ENCODE measurements at places on chromosomes 1 and 21.

DNA sequence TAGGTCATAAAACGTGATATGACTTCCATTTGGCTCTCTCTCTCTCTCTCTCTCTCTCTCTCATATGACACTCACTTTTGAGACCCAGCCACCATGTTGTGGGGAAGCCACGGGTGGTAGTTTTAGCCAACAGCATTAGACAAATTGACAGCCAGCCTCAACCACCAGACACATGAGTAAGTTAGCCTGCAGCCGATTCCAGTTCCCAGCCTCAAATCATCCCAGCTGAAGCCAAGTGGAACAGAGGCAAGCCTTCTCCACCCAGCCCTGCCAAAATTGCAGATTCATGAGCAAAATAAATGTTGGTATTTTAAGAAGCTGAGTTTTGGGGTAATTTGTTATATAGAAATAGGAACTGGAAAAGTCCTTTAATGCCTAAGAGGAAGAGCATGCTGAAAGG is 98.0 kb upstream of the DNAH14 start:
- DNase-seq, result no peak
- H3K4me1 ChIP-seq, result no peaks in the 10 kb centered on the region
- H3K27me3 ChIP-seq, result no peaks in the 10 kb centered on the region
- H3K27ac ChIP-seq, result no peak overlapping the region
- no peaks in the 10 kb centered on the region for H3K36me3 ChIP-seq

DNA sequence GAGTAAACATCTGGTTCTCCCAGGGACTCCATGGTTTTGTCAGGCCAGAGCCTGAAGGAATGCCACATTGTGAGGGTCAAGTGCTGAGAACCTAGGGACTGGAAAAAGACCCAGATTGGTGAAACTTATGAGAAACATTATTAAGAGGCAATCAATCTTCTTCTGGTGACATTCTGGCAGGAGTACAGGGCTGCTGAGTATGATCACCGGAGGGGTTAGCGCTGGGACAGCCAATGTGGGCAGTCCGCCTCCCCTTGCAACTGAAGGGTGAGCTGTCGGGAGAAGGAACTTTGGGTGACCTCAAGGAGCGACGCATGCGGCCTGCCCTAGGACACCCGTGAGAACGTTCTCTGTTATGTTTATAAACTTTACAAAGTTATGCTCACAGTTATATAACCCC is 429.0 kb downstream of the LMO4 start:
- DNase-seq, result no peak
- H3K27ac ChIP-seq, result no peak overlapping the region
- H3K4me3 ChIP-seq, result no peak overlapping the region
- no peaks in the 10 kb centered on the region for H3K27me3 ChIP-seq
- no peaks in the 10 kb centered on the region for H3K36me3 ChIP-seq

- DNase-seq, result no peak
- no peak overlapping the region for H3K4me3 ChIP-seq
- H3K36me3 ChIP-seq, result no peaks in the 10 kb centered on the region
- no peak overlapping the region for H3K27ac ChIP-seq
- no peaks in the 10 kb centered on the region for H3K4me1 ChIP-seq
- H3K27me3 ChIP-seq, result no peaks in the 10 kb centered on the region
Observed at GRCh38 chr1:94666797-94667196, 125.2 kb upstream of the F3 start.

DNA sequence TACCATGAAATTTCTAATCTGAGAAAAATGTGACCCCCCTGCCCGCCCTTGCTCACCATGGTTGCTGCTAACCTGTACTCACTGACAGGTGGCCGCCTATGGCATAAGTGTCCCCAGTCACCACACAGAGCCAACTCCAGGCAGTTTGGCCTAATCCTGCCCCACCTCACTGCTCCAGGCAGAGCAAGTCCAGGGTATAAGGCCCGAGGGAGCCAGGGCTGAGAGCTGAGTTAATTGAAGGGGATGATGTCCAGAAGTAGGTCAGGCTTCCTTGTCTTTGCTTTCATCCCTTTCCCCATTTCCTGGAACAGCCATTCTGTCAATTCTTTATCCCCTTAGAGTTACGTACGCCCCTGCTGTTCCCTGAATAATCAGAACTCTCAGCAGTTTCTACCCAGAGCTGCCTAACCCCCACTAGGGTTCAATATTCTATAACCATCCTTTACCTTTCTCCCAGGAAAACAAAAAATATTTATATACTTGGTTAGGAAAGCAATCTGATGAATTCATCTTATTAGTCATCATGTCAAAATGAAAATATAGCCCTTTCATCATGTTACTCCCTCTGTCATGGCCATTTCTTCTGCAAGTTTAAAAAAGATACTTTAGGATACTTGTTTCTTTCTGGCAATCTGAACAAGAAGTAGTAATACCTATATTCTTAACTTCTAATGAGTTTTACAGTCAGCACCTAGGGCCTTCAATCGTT is 29.4 kb upstream of the CD101 start:
- H3K27me3 ChIP-seq, result no peaks in the 10 kb centered on the region
- no peak for DNase-seq
- H3K36me3 ChIP-seq, result no peaks in the 10 kb centered on the region
- H3K4me1 ChIP-seq, result no peaks in the 10 kb centered on the region

DNA sequence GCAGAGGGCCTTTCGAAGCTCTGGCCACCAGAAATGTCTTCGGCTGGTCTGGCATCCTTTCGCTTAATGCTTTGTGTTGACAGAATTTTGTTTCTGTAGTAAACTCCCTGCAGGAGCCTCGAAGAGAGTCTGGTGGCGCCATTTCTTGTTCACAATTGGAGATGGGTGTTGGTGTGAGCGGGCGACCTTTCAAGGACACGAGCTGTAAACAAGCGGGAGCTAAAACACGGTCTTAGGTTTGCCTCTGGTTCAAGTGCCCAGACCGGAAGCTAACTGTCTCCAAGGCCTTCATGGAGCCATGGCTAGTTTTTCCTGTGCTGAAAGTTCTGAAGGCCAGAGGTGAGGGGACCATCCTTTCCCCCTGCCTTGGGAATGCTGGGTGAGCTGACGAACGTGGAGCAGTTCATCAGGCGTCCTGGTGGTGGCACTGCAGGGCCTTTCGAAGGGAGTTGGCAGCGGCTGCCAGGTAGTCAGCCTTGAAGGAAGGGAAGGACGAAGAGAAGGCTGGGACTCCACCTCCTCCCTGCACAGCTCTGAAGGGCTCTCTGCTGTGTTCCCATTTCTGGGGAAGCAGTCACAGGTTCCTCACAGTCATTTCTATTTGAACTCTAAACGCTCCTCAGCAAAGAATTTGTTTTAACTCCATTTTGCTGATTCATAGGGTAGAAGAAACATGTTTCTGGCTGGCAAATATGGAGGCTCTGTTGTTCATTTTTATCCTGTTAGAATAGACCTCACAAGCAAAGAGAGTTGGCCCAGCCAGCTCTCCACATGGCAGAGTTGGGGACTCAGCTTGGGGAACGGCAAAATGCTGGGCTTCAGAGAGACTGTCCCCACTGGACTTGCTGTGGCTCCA is 35.2 kb downstream of the URB2 start:
- peaks cover 4% of the 10 kb centered on the region for H3K36me3 ChIP-seq
- H3K4me3 ChIP-seq, result no peak overlapping the region
- H3K27me3 ChIP-seq, result no peaks in the 10 kb centered on the region
- H3K27ac ChIP-seq, result no peak overlapping the region
- peaks cover 26% of the 10 kb centered on the region for H3K4me1 ChIP-seq

GRCh38 chr1:15691434-15692032 is 7.4 kb downstream of the PLEKHM2 start:
- H3K4me1 ChIP-seq, result peaks cover under 1% of the 10 kb centered on the region
- H3K27ac ChIP-seq, result no peak overlapping the region
- H3K36me3 ChIP-seq, result peaks cover 4% of the 10 kb centered on the region
- H3K27me3 ChIP-seq, result no peaks in the 10 kb centered on the region

- H3K4me1 ChIP-seq, result no peaks in the 10 kb centered on the region
- no peak overlapping the region for H3K27ac ChIP-seq
- peaks cover 4% of the 10 kb centered on the region for H3K36me3 ChIP-seq
- no peak overlapping the region for H3K4me3 ChIP-seq
- H3K27me3 ChIP-seq, result no peaks in the 10 kb centered on the region
- DNase-seq, result no peak
Observed at GRCh38 chr1:150798525-150798924, 9.5 kb downstream of the CTSK start.

DNA sequence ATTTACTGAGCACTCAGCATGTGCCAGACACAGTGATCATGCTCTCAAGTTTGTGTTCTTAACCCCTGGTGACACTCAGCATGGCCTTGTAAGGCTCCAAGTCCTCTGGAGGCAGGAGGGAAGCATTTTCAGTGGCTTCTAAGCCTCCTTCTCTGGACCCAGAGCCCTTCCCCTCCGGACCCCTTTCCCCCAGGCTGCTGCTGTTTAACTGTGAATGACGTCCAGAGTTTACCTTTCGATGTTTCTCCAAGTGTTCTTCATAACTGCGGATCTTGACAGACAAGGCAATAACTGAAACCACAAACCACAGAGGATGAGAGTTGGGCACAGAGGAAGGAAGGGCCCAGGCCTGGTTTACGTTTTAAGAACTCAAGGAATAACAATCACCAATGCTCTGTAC is 6.5 kb downstream of the MRPS15 start:
- DNase-seq, result peak; percentile 69
- H3K4me3 ChIP-seq, result no peak overlapping the region
- no peak overlapping the region for H3K27ac ChIP-seq
- H3K27me3 ChIP-seq, result no peaks in the 10 kb centered on the region
- peaks cover 59% of the 10 kb centered on the region for H3K36me3 ChIP-seq

- H3K4me1 ChIP-seq, result no peaks in the 10 kb centered on the region
- no peaks in the 10 kb centered on the region for H3K36me3 ChIP-seq
- no peak for DNase-seq
Observed at GRCh38 chr1:78836726-78837125, 169.8 kb downstream of the ADGRL4 start.

GRCh38 chr1:237093691-237094090 is 51.7 kb downstream of the RYR2 start:
- no peaks in the 10 kb centered on the region for H3K36me3 ChIP-seq
- no peaks in the 10 kb centered on the region for H3K27me3 ChIP-seq
- H3K27ac ChIP-seq, result no peak overlapping the region
- no peak overlapping the region for H3K4me3 ChIP-seq
- H3K4me1 ChIP-seq, result no peaks in the 10 kb centered on the region
- DNase-seq, result no peak

DNA sequence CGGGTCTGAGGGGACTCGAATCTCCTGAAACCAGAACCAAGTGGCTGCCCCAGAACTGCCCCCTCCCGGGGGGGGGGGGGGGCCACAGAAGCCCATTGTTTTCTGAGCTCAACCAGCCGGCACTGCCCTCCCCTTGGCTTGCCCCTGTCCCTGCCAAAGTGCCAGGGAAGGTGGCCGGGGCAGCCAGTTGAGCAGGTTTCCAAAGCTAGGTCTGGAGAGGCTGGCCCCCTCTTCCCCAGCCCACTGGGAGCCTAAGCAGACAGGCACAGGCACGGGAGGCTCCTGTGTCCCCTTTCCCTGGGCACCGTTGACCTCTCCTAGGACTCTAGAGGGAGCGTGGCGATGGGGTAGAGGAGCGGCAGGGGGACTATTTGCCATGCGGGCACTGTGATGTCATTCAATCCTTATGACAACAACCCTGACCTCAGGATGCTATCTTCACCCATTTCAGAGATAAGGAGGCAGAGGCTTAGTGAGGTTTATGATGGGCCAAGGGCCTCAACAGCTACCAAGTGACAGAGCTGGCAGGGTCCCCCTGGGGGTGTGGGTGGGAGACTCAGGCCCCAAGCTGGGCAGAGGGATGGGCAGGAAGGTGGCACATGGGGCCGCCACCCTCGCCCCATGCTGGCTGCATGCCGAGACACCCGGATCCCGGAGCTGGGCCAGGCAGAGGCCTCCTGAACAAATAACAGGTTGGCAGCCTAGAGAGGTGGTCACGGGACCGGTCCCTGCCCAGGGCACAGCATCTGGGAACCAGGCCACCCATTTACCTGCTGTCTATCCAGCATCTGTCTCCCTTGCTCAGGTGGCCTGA is 35.0 kb downstream of the RAP1GAP start:
- DNase-seq, result no peak
- H3K27ac ChIP-seq, result no peak overlapping the region
- peaks cover 24% of the 10 kb centered on the region for H3K4me1 ChIP-seq
- no peak overlapping the region for H3K4me3 ChIP-seq
- H3K27me3 ChIP-seq, result peaks cover 10% of the 10 kb centered on the region
- H3K36me3 ChIP-seq, result no peaks in the 10 kb centered on the region

DNA sequence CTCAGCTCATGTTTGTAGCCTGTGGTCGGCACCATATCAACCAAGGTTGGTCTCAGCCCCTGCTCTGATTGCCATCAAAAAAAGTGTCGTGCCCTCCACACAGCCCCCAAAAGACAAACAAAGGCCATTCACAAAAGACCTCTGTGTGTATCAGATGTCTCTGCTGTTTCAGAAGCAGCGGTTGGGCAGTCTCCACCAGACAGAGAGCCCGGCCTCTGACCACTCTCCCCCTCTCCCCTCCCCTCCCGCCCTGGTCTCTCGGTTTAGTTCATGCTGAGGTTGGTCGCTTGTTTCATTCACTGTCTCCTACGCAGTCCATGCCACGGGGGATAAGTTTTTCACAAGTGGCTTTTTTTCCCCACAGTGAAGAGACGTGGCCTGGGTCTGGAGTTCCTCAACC is 27.1 kb downstream of the ACTA1 start:
- H3K27me3 ChIP-seq, result peaks cover 96% of the 10 kb centered on the region
- H3K27ac ChIP-seq, result no peak overlapping the region

DNA sequence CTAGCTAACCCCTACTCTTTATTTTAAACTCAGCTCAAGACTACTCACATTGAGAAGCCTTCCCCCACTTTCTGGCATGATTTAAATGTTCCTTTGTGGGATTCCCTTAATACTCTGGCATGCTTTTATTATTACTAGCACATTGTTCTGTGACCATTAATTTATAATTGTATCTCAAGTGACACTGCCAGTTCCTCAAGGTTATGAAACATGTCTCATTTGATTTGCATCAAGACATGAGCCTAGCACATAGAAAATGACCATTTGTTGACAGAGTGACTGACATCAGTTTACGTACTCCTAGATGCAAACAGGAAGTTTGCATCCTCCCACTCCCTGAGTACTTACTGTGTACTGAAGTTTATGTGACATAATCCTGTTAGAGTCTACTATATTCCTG is 15.2 kb downstream of the RGS4 start:
- H3K4me3 ChIP-seq, result no peak overlapping the region
- DNase-seq, result no peak
- H3K27me3 ChIP-seq, result no peaks in the 10 kb centered on the region

GRCh38 chr1:117669572-117669971 is 63.7 kb downstream of the TENT5C start:
- no peaks in the 10 kb centered on the region for H3K4me1 ChIP-seq
- H3K4me3 ChIP-seq, result no peak overlapping the region
- no peak for DNase-seq
- H3K27ac ChIP-seq, result no peak overlapping the region
- no peaks in the 10 kb centered on the region for H3K36me3 ChIP-seq

DNA sequence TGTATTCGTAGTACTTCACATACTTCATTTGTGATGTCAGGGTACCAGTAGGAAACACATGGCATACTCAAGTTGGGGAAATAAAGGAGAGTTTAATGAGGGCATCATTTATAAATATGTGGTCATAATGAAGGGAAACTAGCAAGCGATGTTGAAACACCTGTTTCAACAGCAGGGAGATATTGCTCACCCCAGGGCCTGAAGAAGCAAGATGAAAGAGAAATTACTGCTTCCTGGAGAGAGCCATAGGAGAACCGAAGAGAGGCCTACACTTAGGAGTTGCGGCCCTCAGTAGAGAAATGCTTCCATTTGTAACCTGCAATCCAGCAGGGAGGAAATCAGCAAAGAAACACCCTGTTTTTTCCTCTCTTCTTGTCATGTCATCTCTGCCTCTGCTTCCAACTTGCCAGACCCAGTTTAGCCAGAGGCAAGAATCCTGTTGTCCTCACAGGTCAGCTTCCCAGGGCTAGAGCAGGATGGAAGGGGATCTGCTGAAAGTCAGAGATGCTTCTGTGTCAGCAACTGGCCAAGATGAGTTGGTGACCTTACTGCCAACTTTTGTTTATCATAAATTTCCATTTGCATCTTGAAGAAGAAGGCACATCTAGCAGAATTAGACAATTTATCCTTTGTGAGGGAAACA is 67.6 kb upstream of the TSPAN2 start:
- H3K36me3 ChIP-seq, result no peaks in the 10 kb centered on the region
- no peak for DNase-seq
- no peak overlapping the region for H3K4me3 ChIP-seq
- H3K4me1 ChIP-seq, result no peaks in the 10 kb centered on the region

All from thymus (tissue), 14 donors.